ENCODE measurements at places on chromosomes 4 and X.
A peak's percentile ranks its signal among the peaks of the same experiment; 100 is the strongest.

GRCh38 chr4:124736526-124736925 is 24.0 kb upstream of the ANKRD50 start:
- no peak for DNase-seq

GRCh38 chrX:133747196-133747595 is 238.2 kb downstream of the GPC3 start:
- no peak for DNase-seq

DNA sequence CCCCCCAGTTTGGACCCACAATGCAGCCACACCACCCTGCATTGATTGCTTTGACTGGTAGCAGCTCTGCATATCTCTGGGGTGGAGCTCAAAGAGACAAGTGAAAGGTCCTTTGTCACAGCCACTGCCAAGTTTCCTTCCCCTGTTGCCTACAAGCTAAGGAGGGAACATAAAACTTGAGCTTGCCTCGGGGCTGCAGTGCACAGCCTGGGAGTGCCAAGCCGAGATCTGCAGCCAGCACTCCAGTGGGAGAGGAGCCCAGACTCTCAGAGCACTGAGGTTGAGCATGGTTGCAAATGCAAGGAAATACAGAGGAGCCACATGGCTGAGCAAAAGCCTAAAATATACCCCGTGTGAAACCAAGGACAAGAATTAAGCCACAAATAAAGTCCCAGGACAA is 142.2 kb downstream of the DKK2 start:
- no peak for DNase-seq

DNA sequence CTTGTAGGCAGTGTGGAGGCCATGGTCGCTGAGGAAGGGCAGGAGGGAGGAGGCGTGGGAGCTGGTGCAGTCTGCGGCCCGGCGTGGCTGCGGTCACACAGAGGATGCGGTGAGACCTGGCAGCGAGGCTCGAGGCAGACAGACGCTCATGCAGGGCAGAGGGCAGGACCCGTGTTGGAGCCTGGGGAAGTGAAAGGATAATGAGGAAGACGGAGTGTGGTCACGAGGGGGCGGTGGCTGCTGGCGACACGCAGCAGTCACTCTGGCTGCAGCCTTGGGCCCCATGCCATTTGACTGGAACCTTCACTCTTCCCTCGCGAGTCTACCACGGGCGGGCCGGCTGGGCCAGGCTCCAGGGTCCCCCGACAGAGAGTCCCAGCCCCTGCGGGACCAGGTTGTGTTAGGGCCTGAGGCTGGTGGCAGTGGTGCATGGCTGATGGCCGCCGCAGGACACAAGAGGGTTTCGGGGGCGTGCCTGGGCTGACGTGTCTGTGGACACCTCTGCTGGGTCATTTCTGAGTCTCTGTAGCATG is 68.8 kb upstream of the HGFAC start:
- no peak for DNase-seq

DNA sequence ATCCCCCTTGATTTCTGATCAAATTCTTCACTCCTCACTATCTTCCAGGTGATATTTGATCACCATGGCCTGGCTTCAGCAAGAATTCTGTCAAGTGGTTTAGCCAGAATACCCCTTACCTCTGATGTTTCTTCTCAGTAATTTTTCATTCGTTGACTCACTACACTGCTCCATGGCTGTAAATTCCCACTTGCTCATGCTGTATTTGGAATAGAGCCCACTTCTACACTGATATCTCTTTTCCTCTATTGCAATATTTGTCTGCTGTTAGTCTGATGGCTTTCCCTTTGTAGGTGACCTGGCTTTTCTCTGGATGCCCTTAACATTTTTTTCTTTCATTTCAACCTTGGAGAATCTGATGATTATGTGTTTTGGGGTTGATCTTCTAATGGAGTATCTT is 73.9 kb upstream of the DIPK2B start:
- no peak for DNase-seq

DNA sequence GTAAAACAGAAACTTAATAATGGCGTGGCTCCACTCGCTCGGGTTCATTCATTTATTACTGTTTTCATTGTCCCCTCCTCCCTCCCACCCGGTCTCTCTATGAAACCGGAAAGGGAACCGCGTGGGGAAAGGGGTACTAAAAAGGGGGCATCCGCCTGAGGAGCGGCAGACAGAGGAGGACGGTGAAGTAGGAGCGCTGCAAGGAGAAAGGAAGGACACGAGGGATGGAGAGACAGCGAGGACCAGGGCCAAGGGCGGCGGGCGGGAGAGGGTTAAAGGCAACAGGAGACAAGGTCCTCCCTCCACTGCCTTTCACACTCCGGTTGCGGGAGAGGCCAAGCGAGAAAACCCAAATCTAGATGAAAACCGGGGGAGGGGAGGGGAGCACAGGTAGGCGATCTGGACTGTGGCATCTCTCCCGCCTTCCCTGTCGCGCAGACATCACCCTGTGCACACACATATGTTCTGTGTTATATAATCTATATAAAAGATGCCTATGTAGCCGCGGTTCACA is 829 bp downstream of the ELOVL6 start:
- peak; percentile 75 for DNase-seq

GRCh38 chrX:153766098-153766817 is 2.2 kb downstream of the PLXNB3 start:
- peak; percentile 56 for DNase-seq

DNA sequence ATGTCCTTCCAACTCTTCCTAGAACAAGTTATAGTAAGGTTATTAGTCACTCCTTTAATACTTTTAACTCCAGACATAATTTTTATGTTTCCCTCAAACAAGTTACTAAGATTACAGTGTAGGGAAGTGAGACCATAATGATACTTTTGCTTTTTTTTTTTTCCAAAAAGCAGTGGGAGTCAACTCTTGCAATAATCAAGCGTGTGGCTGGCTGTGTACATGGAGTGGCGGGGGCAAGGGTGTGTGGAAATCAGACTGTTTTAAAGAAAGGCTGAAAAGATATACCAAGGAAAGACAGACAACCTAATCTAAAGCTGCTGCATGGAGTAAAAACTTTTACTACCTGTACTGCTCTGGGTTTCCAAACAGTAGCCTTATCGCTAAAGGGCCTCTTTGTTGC is 4.1 kb downstream of the NOA1 start:
- DNase-seq, result no peak

DNA sequence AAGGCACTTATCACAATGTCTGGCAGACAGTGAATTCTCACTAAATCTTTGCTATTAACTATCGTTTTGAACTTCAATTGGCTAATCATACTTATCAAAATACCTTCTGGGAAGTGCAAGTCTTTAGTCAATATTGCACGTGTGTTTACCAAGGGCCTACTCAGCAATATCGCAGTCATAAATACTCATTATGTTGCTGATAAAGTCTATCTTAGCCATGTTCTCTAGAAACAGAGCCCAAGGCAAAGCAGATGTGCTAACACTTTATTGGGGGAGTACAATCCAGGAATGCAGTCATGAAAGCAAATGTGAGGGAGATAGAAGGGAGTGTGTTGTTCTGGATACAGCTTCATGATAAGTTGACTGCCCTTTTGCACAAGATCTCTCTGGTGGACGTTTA is 90.5 kb downstream of the FBXO8 start:
- no peak for DNase-seq

DNA sequence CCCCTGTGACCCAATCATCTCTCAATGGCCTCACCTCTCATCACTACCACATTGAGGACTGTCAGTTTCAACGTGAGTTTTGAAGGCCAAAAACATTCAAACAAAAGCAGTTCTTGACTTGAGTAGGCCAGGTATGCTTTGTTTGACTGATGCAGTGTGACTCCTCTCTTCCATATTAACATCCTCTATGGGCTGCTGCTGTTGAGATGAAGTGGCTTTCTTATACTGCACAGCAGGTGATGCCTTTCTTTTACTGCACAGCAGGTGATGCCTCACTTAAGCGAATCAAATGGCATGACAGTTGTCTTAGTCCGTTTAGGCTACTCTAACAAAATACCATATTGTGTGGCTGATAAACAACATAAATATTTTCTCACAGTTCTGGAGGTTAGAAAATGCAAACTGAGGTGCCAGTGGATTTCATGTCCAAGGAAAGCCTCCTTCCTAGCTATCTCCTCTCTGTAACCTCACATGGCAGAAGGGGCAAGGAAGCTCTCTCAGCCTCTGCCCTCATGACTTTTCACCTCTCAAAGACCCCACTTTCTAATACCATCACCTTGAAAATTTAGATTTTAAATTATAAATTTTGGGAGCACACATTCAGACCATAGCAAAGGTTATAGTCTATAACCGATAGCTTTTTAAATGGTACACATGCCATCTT is 2267.9 kb upstream of the AGA start:
- DNase-seq, result no peak

- peak; percentile 24 for DNase-seq
Measured at GRCh38 chr4:176150356-176150682, 45.1 kb downstream of the SPATA4 start.

GRCh38 chrX:108267557-108267956 is 170.7 kb downstream of the COL4A6 start:
- no peak for DNase-seq

- no peak for DNase-seq
Measured at GRCh38 chr4:180280076-180280475, 1963.1 kb upstream of the TENM3 start.

DNA sequence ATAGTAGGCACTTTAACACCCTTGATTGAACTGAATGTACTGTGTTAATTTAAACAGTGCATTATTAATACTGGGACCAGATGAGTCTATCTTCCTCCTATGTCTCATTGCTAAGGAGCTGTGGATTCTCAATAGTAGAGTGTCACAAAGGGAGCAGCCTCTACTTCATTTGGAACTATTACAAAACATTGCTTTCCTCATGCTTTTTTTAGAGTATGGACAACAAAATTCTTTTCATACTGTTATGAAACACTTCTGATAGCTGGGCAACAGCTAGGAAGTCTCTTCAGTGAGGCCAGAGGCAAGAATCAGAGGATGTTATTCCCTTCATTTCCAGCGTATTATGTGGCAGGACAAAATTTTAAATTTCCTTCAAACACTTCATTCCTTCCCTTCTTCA is 160.8 kb downstream of the FBXO8 start:
- DNase-seq, result no peak

DNA sequence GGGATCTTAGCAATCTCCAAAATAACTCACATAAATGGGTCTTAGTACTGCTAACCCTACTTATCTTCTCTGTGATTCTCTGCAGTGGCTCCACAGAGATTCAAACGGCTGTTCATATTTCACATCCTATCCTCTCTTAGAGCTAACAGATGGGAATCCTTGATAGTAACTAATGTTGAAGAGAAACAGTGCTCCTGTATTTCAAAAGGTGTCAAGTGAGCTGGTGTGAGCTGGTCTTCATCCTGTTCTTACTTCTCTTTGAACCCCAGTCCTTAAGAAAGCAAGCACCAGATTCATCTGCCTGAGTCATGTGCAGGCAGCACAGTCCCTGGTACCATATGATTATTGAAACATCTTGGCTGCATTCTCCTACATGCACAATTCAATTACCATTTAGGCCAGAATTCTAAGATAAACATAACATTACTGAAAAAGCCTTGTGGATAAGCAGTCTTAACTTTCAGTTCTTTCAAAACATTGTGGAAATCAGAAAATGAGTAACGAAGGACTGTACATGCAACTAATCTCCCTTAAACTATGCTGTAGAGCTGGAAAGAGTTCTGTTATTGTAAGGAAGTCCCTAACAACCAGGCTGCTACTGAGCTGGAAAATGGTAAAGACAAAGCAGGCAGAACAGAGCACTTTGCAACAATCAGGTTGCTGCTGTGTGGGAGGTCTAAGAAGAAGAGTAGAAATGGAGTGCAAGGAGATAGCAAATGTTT is 153.1 kb downstream of the NPNT start:
- no peak for DNase-seq

- DNase-seq, result no peak
Measured at GRCh38 chrX:87636533-87636932, 118.9 kb downstream of the KLHL4 start.

GRCh38 chrX:55006827-55007621 is 6.9 kb downstream of the APEX2 start:
- no peak for DNase-seq

DNA sequence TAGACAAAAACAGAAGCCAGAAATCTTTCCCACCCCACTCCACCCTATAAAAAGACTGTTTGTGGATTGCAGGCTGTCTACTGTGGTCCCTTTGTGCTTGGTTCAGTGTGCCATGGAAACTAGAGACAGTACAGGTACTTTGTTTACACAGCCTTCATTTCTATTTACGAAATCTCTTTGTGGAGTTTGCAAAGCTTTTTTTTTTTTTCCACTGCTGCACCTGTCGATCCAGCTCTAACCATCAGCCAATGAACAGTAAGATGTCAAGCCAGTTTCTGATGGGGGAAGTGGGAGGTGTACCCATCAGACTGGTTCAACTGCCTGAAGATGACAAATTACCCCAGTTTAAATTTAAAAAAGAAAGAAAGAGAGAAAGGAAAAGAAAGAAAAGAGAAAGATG is 20.2 kb upstream of the LRBA start:
- no peak for DNase-seq

- DNase-seq, result no peak
Measured at GRCh38 chr4:117164338-117164737, 79.0 kb upstream of the TRAM1L1 start.

GRCh38 chrX:2423282-2423681 is 77.5 kb downstream of the DHRSX start:
- no peak for DNase-seq

- no peak for DNase-seq
Measured at GRCh38 chr4:113209652-113210320, 160.3 kb downstream of the ANK2 start.

- DNase-seq, result no peak
Measured at GRCh38 chr4:106338671-106339070, 22.3 kb downstream of the AIMP1 start.

DNA sequence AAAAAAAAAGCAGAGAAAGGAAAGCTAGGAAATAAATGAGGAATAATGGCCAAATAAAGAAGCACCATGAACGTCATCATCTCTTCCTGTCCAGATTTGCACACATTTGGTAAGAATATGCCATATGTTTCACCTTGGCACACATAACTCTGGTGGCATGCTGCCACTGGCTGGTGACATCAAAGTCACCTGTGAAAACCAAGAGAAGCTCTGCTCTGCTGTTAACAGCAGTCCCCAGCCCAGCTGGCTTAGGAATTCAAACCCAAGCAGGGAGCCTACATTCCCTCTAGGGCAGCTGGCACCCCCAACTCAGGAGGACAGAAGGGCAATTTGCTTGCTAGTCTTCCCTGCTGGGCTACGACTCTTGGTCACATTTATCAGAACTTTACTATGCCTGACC is 77.6 kb downstream of the RASL11B start:
- no peak for DNase-seq

DNA sequence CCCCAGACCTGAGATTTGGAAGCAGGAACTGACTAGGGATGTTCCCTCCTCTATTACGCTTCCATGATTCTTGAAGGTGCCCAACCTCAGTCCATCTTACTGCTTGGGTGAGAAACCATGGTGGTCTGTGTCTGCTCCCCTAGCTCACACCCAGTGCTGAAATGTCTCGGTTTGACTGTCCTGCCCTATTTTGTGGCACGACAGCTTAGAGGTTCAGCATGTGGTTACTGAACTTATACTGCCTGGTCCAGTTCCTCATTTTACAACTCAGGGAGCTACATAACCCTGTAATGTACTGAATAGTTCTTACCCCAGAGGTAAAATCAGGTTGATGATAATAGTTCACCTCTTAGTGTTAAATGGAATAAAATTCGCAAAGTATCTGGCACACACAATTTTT is 203.1 kb downstream of the RBM46 start:
- no peak for DNase-seq
